ENCODE measurements at places on chromosomes 1 and 21. TPM values are rescaled to one million over a fixed set of nuclear protein-coding genes. Genes with fewer than 3 reads are reported as not detected.

FAM167B gene
- total RNA-seq, result 6.9 TPM

ELAPOR1 gene
- 0.64 TPM for total RNA-seq

FCRL4 gene
- not detected for total RNA-seq

LCE2C gene
- total RNA-seq, result not detected

FCGR1A gene
- total RNA-seq, result 3.8 TPM

- no peaks in the 10 kb centered on the region for H3K27me3 ChIP-seq
- H3K4me3 ChIP-seq, result no peak overlapping the region
- H3K27ac ChIP-seq, result no peak overlapping the region
- H3K36me3 ChIP-seq, result no peaks in the 10 kb centered on the region
- no peak for DNase-seq
- no peaks in the 10 kb centered on the region for H3K4me1 ChIP-seq
Observed at GRCh38 chr21:37673801-37674575, 242.3 kb downstream of the KCNJ6 start.

DNA sequence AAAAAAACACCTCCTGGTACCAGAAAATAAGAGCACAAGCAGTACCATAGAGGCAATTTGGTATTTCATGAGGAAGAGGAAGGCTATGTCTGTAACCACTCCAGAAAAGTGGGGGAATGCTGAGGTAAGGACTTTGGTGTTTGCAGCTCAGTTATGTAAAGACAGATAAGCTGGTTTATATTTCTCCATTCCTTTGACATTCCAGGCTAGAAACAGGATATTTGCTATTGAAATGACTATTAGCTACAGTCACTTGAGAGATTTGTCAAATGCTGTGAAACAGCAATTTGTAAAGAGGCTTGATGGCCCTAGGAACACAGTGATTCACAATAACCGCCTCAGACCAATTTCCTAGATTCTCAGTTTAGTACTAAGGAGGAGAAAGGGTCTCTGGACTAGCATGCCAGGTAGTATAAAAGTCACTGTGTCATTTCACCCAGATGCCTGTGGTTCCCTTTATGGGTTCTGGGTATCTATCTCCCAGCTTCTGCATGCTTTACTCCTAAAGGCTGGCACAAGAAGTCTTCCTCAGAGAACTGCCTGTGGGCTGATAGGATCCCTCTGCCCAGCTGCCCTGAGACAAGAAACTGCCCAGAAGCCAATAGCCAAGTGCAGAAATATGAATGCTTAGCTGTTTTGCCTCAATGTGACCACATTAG, 80.5 kb downstream of the VCAM1 start:
- no peaks in the 10 kb centered on the region for H3K4me1 ChIP-seq
- no peak for DNase-seq
- no peak overlapping the region for H3K4me3 ChIP-seq
- no peaks in the 10 kb centered on the region for H3K27me3 ChIP-seq

GRCh38 chr21:37849506-37850102, 66.7 kb downstream of the KCNJ6 start:
- peaks cover 18% of the 10 kb centered on the region for H3K27me3 ChIP-seq
- no peaks in the 10 kb centered on the region for H3K36me3 ChIP-seq
- no peaks in the 10 kb centered on the region for H3K4me1 ChIP-seq
- no peak overlapping the region for H3K27ac ChIP-seq
- DNase-seq, result no peak
- no peak overlapping the region for H3K4me3 ChIP-seq

GRCh38 chr1:54989968-54990810, 8.5 kb upstream of the BSND start:
- no peak for DNase-seq
- H3K4me3 ChIP-seq, result no peak overlapping the region
- no peaks in the 10 kb centered on the region for H3K36me3 ChIP-seq
- no peaks in the 10 kb centered on the region for H3K4me1 ChIP-seq

DNA sequence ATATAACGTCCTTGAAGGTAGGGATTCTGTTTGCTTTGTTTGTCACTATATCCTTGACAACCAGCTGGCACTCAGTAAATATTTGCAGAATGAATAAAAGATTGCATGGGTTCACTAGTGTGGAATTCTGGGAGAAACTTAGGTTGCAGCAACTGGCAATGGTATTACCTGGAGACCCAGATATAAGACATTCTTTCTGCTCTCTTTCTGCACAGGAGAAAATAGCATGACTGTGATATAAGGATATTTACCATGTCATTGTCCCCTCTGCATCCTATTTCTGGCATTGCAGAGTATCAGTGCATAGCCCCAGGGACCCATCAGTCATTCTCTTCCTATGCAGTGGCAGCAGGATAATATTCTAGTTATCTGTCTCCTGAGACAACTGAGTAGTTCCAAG, 308.9 kb upstream of the LRRC7 start:
- H3K4me1 ChIP-seq, result no peaks in the 10 kb centered on the region
- DNase-seq, result no peak
- no peaks in the 10 kb centered on the region for H3K27me3 ChIP-seq
- H3K4me3 ChIP-seq, result no peak overlapping the region
- no peaks in the 10 kb centered on the region for H3K36me3 ChIP-seq

Measured in breast epithelium (tissue), 4 donors.